ENCODE measurements at places on chromosomes 4 and X.
A peak's percentile ranks its signal among the peaks of the same experiment; 100 is the strongest.

DNA sequence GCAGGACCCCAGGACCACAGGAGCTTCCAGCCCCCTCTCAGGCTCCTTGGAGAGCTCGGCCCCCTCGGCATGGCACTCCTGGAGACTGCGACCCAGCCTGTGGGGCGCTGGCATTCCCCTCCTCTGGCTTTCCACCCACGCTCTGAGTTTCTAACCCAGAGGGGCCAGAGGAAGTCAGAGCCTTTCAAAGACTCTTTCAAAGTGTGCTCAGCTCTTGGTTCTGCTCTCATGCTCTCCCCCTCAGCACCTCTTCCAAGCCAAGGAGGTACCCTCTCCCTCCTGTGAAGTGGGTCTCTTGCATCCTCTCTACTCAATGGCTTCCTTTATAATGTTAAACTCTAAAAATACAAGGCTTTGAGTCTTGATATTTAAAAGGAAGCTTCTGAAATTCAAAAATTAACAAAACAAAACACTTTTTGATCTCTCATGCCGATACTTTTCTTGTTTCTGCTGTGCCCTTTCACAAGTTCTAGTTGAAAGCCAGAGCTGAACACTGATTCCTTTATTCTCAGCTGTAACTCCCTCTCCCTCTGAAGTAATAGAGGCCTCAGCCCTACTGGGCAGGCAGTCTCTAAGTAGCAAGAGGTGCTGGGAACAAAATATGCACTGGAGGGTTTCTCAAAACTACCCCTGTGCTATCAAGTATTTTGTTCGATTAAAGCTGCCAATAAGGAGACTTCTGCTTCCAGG lies 82.8 kb downstream of the NAT8L start:
- DNase-seq: no peak

GRCh38 chr4:38213083-38213805 lies 253.0 kb downstream of the PTTG2 start:
- no peak for DNase-seq

- DNase-seq: no peak
Observed at GRCh38 chr4:66943112-66943511, 602.2 kb downstream of the CENPC start.

GRCh38 chr4:53962516-53963225 lies 101.7 kb downstream of the CHIC2 start:
- no peak for DNase-seq

DNA sequence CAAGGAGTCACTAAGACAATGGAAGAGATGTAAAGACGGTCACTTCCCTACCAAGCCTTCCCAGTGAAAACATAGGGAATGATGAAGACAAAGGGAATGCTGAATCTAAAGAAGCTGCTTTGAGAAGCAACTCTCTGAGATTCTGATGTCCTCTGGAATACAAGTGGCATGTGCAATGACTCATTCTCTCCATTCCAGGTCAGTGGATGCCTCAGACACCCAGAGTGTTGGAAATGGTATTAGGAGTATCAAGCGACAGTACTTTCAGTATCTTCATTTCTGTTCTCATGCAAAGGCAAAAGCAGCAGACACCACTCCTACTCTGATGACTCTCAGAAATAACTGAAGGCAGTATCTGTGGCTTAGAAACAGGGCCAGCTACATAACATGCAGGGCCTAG lies 102.6 kb downstream of the FSTL5 start:
- DNase-seq: no peak

DNA sequence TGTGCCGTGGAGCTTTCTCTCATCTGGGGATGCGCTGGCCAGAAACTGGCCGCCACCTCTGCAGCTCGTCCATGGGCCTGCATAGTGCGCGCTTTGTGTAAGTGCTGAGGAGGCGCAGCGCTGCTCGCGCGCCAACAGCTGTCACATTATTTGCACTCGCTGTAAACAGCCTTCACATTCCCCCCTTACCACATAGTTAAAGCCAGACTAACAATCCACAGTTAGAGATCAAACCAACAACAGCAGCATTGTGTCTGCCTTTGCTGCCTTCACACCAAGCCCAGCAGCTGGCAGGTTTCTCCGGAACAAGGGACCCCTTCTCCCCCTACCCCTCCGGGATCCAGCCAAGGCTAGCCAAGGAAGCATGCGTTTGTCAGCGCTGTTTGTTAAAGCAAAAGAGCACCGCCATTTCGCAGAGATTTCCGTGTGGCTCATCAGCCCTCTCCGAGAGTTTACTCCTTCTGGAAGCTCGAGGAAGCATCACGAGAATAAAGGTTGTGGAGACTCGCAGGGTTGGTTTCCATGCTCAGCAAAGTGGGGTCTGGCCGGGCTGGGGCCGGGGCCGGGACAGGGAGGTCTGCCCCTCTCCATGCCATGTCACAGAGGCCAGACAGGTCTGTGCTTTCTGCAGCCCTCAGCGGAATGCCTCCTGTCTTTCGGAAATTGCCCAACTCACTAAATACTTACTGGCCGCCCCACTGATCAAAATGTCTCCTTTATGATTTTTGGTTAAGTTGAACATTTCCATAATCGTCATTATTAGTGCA lies 11.0 kb downstream of the BCOR start:
- no peak for DNase-seq

DNA sequence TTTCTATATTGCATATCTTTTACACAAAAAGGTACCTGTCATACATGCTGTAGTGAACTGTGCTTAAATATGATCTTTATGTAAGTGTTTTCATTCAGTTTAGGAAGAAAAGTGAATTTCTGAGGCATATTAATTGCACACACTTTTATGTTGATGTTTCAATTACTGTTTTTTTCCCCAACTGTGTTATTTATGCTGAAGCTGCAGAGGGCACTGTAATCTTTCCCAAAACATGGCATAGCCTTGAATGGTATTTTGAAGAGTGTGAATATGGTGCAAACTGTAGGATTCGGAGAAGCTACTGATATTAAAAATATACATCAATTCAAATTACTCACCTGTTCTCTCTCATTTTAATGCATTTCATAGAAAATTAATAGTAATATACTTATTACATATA lies 6.0 kb upstream of the CENPE start:
- DNase-seq: no peak

DNA sequence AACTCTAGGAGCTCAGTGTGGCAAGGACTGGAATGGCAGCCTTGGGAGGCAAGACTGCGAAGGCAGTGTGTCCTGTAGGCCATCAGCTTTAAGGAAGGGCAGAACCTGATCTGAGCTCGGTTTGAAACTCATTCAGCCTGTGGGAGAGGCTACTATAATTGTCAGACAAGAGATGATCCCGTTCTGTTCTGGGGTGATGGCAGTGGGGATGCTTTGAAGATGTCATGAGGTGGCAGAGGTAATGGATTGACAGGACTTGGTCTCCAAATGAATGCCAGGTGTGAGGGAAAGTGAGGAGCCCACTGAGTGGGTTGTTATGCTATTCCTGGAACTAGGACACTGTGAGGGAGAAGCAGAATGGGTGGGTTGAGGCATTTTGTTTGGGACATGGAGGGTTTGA lies 144.9 kb downstream of the PJA1 start:
- no peak for DNase-seq

- DNase-seq: no peak
Observed at GRCh38 chrX:101709384-101709783, 49.7 kb upstream of the ARMCX2 start.

- no peak for DNase-seq
Observed at GRCh38 chr4:17595471-17596005, 18.5 kb downstream of the LAP3 start.

DNA sequence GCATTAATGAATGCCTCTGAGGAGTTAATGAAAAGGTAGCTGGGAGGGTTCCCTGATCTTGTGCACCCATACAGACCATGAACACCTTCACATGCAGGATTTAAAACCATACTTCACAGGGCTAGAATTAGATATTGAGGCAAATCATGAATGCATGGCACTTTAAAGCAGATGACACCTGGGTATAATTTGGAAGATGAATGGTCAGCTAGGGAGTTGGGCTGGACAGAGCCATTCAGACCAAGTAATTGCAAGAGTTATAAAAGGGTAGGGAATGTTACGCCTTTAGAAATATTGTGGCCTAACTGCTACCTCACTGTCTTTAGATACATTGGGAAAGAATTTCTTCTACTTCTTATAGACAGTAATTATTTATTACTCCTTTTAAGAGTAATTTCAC lies 89.1 kb upstream of the ZNF827 start:
- no peak for DNase-seq

GRCh38 chr4:135015771-135016170 lies 814.2 kb upstream of the PABPC4L start:
- no peak for DNase-seq

GRCh38 chr4:135065366-135065765 lies 863.8 kb upstream of the PABPC4L start:
- DNase-seq: no peak

DNA sequence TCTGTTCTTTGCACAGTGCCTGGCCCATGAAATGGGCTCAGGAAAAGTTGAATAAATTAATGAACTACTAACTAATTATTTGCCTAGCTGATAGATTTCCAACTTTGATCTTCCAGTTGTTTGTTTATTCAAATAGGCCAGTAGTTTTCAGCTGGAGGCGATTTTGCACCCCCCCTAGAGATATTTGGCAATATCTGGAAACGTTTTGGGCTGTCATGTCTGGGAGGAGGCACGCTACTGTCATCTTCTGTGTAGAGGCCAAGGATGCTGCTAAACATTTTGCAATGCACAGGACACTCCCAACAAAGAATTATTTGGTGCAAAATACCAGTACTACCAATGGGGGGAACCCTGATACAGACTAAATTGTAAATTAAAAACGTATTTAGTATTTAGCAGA lies 81.9 kb downstream of the VCX2 start:
- DNase-seq: no peak

DNA sequence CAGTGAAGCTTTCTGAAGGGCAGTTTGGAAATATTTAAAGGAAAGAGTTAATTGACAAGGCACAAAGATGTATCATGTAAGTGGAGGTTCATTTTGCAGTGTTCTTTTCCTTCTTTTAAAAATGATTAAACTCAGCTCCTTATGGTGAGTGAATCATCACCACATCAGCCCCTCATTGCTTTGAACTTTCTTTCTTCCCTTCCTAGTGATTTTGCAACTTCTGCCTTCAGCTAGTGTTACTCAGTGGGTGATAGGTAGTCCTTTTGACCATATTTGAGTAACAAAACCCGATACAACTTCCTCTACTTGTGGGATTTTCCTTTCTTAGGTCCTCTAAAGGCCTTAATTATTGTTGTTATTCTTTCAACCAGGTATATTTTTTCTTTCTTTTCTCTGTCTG lies 8.2 kb downstream of the ZCCHC4 start:
- DNase-seq: no peak

GRCh38 chr4:15031993-15032675 lies 29.9 kb downstream of the CPEB2 start:
- no peak for DNase-seq

DNA sequence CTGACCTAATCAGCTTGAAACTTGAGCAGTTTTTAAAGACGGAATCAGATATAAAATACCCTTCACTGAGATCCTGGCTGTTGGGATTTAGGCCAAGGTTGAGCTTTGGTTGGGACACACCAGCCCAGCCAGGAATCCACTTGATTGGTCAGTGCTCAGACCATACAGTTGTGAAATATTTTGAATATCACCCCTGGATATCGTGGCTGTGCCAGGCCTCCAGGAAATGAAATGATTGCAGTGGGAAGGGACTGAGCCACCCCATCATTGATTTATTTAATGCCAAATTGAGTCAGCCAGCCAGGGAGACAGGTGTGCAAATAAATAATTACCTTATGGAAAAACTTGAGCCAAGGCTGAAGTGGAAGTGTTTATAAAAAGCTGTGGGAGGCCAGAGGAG lies 128.4 kb upstream of the SCML1 start:
- peak; percentile 57 for DNase-seq

DNA sequence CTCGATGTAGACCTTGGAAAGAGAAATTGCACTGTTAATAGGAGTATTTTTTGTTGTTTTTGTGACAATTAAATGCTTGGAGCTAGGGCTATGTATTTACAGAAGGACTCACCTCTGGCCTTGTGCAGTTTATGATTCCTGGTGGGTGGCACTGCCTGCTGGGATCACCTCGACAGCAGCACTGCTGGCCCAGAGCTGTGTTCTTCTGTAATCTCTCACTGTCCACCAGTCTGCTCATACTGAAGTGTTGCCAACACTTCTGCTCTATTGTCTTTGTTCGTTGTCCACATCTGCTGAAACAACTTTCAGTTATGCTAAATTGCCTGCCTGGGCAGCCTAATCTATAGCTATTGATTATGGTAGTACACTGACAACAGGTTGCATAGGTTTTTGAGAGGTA lies 194.4 kb upstream of the ANK2 start:
- DNase-seq: no peak

DNA sequence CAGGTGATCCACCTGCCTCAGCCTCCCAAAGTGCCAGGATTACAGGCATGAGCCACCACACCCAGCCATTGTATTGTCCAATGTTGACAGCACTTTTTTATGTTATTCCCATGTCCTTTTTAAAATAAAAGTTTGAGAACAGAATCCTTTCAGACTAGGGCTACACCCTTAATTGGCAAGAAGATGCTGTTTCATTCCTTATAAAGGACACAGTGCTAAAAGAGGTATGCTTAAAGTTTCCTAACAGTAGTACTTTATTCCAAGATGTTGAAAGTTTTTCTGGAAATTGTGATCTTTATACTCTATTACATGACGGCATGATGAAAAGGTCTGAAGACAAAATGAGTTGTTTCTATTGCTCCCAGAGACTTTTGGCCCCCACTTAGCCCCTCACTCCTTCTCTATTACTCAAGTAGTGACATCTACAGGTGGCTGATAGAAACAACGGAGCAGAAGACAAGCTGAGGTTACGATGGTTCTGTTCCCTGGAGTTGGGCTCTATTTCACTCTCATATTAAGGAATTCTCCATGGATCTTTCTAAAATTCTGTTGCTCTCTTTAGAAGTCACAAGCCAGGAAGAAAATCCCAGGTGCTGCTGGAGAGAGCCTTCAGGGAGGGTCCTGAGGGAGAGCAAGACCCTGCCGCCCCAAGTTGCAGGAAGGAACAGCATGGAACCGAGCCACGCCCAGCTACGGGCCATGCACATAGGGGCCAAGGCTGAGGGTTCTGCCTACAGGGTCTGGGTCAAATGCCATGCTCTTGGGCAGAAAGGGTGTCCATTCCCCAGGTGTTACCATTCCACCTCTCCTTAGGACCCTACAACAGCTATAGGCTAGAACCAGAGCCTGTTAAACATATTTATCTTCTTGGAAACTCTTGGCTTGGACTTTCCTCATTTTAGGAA lies 22.8 kb downstream of the RPL9 start:
- DNase-seq: no peak

DNA sequence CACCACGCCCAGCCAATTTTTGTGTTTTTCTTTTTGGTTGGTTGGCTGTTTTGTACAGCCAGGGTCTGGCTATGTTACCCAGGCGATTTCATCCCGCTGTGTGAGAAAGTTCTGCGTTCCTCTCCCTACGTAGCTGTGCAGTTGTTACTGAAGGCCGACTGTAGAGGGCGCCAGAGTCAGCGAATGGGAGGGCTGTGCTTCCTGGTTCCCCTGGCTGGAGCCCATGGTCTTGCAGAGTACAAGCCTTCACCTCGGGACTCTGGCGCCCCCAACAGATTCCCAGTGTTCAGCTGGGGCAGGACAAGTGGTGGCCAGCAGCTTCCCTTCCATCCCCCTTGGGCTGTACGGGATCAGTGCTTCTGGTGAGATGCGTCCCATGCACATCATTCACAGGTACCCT lies 5.6 kb upstream of the CT45A1 start:
- DNase-seq: no peak
